Activated T-helper 1 cell treated with anti-CD3 and anti-CD28 coated beads, Interleukin-2, amount 50 U/mL, for 16 hours (primary cell): ENCODE measurements at places on chromosomes 13 and 19.

DNA sequence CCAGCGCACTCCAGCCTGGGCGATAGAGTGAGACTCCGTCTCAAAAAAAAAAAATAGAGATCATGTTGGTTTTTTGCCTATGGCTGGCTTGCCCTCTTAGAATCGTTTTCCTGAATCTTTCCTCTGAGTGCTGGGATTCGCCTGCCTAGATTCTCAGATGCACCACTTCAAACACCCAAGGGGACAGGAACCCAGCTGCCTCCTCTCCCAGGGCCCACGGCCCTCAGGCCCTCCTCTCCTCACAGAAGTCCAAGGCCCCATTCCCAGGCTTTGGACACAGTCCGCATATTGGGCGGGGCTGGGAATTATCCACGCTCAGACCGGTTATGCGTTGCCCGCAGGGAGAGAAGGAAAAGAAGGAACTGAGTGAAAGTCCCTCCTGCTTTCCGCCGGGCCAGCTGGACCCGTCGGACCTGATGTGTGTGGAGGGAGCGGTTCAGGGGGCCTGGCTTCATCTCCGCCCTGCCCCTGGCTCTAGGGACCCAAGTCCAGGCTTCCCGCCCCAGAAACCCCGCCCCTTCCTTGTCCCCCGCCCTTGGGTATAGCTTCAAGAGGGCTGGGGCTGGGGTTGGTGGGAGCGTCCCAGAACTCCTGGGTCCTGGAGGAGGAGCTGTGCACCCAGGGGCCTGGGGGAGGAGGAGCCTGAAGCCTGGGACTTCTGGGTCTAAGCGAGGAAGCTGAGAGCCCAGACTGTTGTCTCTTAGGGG lies 5.8 kb downstream of the PPFIA3 start:
- no peak for DNase-seq

GRCh38 chr13:92354583-92354982 lies 872.0 kb upstream of the GPC6 start:
- DNase-seq, result no peak

GRCh38 chr19:11465600-11465999 lies 15.2 kb downstream of the ELAVL3 start:
- no peak for DNase-seq

- no peak for DNase-seq
Observed at GRCh38 chr13:76754414-76754813, 131.8 kb downstream of the KCTD12 start.

DNA sequence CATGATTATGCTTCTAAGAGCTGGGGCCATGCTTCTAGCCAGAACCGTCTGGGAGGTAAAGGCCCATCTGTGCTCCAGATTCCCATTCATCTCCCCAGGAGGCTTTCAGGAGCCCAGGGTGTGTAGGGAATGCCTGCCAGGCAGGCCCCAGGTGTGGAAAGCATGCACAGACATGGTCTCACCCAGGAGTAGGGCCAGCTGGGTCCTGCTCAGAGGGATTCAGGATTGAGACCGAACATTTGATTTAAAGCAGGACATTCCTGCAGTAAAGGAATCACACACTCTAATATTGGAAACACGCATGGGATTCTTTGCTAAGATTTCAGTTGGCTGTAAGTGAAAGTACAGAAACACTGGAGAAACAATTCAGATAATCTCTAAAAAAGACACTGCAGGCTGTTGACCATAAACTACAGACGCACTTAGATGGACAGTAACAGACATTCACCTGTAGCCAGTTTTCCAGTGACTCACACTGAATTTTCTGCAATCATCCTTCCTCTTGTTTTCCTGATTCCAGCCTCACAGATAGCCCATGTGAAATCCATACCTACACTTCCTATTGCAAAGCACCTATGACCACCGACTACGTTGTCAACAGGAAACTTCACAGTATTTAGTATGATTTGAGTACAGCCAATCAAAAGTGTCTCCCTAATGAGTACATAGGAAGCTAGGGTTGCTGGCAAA lies 257.8 kb downstream of the TBC1D4 start:
- no peak for DNase-seq

DNA sequence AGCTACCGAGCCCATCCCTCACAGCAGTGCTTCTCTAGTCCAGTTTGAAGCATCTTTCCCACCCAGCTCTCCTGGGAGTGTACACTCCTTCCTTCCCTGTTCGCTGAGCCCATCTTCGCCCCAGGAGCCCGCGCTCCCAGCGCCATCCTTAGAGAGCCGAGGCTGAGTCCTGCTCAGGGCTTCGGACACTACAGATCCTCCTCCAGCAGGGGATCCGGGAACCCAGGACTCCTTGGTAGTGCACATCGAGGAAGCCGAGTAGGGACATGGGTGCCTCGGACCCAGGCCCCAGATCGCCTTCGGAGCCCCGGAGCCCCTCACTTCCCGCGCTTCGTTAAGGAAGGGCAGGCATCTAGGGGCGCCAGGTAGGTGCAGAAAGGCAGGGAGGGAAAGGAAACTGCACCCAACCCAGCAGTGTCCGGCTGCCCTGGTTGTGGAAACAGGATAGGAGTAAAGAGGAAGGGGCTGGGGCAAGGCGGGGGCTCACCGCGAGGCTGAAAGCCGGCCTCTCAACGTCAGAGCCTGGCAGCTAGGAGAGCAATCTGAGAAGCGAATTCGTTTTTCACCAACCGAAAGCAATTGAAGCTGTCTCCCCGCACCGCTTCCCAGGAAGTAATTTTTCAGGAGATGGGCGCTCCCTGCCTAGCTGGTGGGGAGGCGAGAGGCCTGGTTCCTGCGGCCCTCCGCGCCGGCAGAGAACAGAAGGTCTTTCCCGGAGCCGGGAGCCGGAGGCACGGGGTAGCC lies 1.0 kb downstream of the PDX1 start:
- DNase-seq, result no peak

- no peak for DNase-seq
Observed at GRCh38 chr19:16615808-16616207, 12.2 kb downstream of the MED26 start.

DNA sequence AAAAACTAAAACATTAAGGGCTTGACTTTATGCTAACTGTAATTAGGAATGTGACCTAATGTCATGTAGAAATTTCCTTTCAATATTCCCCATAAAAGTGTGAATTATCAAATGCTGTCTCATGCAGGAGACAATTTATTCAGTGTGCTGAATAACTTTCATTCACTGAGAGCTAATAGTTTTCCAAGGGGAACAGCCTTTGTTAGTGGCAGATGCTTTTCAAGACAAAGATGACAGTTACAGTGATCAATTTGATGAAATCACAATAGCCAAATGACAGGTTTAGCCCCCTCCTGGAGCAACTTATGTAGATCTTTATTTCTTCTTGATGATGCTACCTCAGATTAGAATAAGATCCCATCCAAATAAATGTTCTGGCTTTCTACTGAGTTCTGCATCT lies 275.5 kb downstream of the ITGBL1 start:
- no peak for DNase-seq

DNA sequence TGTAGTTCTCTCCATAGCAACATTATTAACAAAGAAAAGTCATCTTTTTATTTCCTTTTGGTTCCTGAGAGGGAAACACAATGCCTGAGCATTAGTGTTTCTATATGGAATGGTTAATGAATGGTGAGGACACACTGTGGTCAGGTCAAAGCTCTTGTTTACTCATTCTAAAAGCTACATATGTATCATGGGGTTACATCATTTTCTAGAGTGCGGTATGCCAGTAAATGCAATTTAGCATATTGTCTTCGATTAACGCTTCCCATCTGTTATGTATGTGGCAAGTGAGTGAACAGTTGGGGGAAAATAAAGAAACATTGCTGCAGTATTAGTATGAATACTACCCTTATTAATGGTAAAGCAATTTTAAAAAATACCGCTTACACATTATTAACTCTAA lies 1152.2 kb upstream of the SPRY2 start:
- DNase-seq, result no peak

DNA sequence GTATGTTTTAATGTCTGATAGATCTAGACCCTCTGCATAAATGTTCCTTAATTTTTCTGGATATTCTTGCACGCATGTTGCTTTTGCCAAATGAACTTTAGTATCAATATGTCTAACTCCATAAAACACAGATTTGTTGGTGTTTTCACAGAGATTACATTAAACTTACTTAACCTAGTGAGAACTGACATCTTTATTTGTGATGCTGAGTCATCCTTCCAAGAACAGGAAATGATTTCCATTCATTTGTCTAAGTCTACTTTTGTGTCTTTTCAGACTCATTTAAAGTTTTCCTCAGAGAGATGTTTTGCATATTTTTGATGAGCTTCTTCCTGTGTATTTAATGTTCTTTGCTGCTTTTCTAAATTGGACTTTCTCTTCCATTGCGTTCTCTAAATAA lies 184.0 kb downstream of the SLC7A1 start:
- no peak for DNase-seq

GRCh38 chr13:101555610-101556009 lies 103.1 kb downstream of the ITGBL1 start:
- DNase-seq, result no peak

- DNase-seq, result no peak
Observed at GRCh38 chr19:53903055-53903680, 5.9 kb upstream of the CACNG7 start.

DNA sequence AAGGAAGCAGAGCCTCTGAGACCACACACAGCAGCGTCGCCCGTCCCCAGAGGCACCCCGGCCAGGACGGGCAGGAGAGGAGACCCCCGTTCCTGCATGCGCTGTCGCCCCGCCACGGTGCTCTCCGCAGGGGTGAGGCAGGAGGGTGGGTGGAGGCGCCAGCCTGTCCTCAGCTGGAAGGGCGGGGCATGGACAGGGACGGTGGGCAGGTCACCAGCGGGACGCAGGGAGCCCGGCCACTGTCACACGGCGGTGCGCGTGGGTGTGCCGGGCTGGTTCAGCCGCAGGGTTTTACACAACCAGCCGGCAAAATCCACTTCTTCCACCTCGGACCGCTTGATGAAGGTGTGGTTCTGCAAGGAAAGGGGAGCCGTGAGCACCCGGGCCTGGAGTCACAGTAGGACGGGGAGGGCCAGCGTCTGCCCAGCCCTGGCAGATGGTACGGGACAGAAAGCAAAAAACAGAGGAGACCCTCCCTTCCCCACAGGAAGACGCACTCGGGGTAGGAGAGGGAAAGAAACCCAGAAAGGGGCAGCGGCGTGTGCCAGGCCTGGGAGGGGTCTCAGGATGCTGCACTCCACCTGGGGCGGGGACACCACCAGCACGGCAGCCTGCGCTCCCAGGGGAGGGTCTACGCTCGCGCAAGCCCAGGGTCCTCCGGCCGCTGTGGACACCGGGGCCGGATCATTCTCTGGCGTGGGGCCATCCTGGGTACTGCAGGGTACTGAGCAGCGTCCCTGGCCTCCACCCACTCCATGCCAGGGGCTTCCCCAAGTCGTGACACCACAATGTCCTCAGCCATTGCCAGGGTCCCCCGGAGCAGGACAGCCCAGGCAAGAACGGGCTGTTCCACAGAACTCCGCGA lies 23.9 kb upstream of the ZBTB7A start:
- no peak for DNase-seq

- DNase-seq, result no peak
Observed at GRCh38 chr19:48060381-48060780, 16.5 kb upstream of the CABP5 start.

DNA sequence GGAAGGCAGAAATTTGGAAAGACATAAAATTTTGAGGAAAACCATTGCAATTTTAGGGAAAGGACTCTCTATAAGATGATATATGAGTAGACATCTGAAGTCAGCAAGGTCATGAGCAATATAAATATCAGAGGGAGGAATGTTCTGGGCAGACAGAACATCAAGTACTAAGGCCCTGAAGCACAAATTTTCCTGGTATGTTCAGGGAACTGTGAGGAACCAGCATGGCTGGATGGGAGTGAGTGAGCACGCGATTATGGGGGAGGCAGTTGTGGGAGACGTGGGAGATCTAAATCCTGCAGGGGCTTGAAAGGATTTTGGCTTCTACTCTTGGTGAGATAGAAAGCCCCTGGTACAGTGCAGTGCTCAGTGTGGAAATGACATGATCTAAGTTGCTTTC lies 112.0 kb downstream of the TBC1D4 start:
- DNase-seq, result no peak

- DNase-seq, result no peak
Observed at GRCh38 chr13:99278200-99278599, 20.0 kb upstream of the GPR18 start.

GRCh38 chr13:79030513-79030912 lies 371.6 kb upstream of the OBI1 start:
- no peak for DNase-seq

DNA sequence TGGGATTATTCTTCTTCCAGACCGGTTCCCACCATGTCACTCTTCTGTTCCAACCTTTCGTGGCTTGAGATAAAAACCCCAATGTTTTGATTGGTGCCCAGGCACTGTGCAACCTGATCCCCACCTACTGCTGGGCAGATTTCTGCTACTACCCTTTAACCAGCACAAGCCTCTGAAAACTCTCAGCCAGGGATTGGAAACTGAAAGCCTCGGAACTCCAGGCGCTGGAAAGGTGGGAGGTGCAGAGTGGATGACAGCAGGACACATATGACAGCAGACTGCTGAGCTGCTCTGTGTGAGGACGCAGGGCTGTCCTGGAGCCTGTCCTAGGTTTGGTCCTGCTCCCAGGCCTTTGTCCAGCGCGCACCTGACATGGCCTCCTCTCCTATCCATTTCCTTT lies 68.5 kb upstream of the GTF3A start:
- no peak for DNase-seq

DNA sequence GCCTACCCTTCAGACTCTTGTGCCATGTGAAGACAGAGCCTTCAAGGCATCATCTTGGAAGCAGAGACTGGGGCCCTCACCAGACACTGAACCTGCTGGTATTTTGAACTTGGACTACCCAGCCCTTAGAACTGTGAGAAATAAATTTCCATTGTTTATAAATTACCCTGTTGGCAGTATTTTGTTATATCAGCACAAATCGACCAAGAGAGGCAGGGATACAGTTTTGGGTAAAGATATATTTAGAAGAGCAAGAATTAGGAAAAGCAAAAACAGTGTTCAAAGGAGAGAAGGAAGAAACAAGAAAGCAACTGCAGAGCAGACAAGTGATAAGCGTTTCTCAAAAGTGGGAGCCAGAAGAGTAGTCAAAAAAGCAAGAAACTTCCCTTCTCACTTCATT lies 600.8 kb downstream of the DCT start:
- no peak for DNase-seq

- DNase-seq, result no peak
Observed at GRCh38 chr13:64417581-64417980, 2812.6 kb downstream of the PCDH9 start.

GRCh38 chr13:27821566-27821965 lies 29.3 kb downstream of the GSX1 start:
- no peak for DNase-seq

- no peak for DNase-seq
Observed at GRCh38 chr19:35354898-35355297, 3.4 kb upstream of the FFAR3 start.

- no peak for DNase-seq
Observed at GRCh38 chr19:4140237-4140711, 13.2 kb upstream of the CREB3L3 start.

DNA sequence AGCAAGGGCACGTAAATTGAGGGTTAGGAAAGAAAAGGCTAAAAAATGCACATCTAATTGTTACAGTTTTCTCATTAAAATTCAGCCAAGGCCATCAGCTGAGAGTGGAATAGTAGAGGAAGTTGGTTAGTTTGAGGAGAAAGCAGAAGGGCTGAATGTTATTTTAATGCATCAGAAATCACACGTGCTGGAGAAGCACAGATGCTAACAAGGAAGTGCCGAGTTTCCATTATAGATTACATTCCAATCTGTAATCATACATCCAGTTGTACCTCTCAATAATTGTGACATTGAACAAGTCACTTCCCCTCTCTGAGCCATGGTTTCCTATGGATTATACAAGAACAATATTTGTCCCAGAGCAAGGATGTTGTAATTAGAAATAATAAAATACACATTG lies 25.1 kb downstream of the FPR3 start:
- no peak for DNase-seq

- DNase-seq, result no peak
Observed at GRCh38 chr13:53028637-53029203, at the start of gene OLFM4. OLFM4 (plus strand) TSS chr13:53028813; CDS start chr13:53028837, 24 bp downstream.

- no peak for DNase-seq
Observed at GRCh38 chr19:18833849-18834643, 2.3 kb downstream of the UPF1 start.
